ENCODE measurements at places on chromosomes 12 and 14.

- DNase-seq, result no peak
Observed at GRCh38 chr12:82963956-82964355, 277.2 kb downstream of the TMTC2 start.

DNA sequence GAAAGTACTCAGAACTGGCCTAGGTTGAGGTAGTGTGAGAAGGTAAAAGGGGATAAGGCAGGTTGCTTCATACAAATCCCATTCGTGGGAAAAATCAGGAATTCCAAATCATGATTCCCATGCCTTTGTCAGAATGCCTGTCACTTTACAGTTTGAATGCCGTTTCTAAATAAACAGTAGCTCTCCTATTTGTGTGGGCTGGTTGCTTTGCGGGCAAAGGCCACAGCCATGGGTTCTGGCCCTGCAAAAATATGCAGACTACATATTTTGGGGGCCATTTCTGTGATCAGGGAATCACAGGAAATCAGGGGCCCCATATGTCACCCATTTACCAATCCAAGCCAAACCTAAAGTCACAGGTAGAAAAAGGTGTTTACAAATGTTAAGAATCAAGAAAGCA is 161.3 kb upstream of the BMP4 start:
- no peak for DNase-seq

DNA sequence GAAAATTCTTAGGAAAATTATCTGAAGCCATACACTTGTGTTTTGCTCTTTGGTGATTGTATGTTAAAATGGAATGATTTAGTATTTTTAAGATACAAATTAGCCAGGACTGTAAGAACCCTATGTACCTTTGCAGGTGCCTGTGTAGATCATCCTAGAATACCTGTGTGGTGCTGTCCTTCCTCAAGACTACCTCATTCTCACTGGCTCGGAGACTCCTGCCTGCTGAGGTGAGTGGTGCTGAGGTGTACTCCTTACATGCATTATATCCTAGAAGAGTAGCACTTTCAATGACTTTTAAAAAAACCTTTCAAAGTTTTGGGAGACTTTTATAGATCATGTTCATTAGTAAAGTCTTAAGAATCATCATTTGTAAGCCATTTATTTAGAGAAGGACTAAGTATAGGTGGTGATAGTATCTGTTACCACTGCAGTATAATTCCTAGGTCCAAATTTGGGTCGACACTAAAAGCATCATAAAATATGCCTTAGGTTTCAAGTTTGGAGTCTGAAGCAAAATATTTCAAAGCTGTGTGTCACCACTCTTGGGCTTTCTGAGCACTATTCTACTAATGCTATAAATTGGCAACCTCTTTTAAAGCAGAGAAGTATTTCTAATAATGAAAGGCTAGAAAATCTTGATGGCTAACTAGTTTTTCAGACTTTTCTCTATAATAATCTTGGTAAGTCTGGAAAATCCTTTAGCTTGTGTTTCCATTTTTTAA is 36.6 kb downstream of the RASSF8 start:
- DNase-seq, result no peak

DNA sequence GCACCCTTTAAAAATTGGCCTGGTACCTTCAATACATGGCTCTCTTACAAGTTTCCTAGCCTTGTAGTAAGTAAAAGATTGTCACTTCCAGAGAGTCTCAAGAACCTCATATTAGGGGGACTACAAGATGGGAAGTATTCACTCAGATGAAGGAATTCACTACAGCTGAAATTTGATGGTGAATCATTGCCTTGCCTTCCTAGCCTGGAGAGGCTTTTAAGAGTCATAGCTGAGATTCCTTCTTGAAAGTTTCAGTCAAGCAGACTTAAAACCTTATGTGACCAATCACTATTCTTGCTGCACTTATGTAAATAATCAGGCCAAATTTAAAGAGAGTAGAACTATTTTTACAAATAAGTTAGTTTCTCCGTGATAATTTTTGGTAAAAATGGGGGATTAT is 451.6 kb downstream of the TRHDE start:
- DNase-seq, result no peak

DNA sequence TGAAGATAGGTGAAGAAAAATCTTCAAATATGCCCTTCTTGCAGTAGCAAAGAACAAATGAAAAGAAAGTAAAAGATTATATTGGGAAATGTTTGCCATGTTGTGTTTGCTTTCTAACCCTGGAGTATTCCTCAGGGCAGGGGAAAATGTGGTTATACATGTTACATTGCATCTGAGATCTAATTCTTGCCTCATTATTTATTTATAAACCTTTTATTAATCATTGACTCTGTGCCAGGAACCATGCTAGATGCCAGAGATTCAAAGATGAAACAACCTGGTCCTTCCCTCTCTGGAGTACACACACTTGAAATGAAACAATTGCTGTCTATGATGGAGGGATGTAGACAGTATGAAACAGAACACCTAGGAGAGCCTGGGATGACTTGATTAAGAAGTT is 128.1 kb upstream of the HMGA2 start:
- no peak for DNase-seq

DNA sequence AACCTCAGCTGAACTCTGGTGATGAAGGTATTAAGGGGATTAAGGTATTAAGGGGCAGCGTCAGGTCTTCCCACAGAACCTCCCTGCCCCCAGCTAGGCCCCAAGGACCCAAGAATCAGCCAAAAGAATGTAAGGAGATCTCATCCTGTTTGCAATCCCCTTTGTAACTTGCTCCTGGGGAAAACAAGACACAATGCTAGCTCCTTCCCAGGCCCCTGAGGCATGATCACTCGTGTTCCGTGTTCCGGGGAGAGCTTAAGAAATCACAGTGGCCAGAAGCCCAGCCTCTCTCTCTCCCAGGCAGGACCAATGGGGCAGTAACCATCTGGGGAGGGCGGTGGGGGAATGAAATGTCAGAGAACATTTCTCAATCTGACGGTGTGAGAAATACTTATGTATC is 33.2 kb downstream of the PIGH start:
- no peak for DNase-seq

- DNase-seq, result no peak
Observed at GRCh38 chr14:31727797-31728196, 166.6 kb downstream of the NUBPL start.

- no peak for DNase-seq
Observed at GRCh38 chr12:64730588-64730969, 28.6 kb downstream of the GNS start.

- peak; percentile 20 for DNase-seq
Observed at GRCh38 chr14:101069666-101070362, 166.3 kb upstream of the RTL1 start.

- DNase-seq, result no peak
Observed at GRCh38 chr12:47067771-47068431, 11.5 kb upstream of the PCED1B start.

- no peak for DNase-seq
Observed at GRCh38 chr12:9755567-9755966, 5.1 kb downstream of the CD69 start.

- DNase-seq, result no peak
Observed at GRCh38 chr12:91172096-91172495, 10.5 kb downstream of the DCN start.

DNA sequence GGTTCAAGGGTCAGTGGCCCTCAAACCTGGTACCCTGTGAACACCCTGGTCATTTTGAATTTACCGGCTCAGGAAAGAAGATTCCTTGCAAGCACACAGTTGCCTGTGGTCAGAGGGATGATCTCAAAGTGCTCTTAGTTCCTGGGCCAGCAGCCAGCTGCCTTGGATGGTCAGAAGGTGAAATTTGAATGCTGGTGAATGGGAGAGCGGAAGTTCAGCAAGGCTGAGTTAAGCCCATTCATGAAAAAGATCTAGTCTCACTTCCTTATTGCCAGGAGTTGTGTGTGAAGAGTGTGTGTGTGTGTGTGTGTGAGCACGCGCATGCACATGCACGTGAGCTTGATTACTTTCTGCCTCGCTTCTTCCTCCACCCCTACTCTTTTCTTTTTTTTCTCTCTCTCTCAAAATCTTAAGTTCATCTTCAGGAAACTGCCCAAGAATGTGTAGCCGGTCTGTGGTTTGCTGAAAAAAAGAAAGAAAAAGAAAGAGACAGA is 155.5 kb upstream of the CCND2 start:
- no peak for DNase-seq

- no peak for DNase-seq
Observed at GRCh38 chr14:33932576-33933345, 18.1 kb downstream of the EGLN3 start.

DNA sequence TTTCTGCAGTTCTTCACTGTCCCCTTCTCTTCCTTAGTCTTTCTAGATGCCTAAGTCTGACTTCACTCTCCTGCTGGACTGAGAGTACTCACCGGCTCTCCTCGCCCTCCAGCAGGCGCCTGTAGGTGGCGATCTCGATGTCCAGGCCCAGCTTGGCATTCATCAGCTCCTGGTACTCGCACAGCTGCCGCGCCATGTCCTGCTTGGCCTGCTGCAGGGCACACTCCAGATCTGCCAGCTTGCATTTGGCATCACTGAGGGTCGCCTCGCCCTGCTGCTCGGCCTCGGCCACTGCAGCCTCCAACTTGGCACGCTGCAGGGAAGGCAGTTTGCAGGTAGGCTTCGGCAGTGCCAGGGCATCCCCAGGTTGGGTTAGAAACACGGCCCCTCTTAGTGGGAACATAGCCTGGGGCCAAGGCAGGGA is 5.2 kb downstream of the KRT84 start:
- no peak for DNase-seq

DNA sequence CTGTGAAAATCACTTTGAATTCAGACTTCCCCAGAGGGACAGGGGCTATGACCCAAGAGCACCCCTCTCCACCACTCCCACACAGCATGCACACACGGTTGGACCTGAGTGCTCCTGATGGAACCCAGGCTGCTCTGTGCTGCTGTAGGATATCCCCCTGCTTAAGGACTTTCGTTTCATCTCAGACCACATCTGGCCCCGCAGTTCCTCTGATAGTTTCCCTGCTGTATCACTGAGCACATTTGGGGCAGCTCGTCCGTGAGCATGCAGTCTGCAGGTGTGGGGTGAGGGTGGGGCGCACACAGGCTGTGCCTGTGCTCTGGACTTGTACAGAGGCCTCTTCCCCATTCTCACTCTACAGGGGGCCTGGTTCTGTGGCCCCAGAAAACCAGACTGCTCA is 345.2 kb upstream of the FKBP4 start:
- DNase-seq, result no peak

DNA sequence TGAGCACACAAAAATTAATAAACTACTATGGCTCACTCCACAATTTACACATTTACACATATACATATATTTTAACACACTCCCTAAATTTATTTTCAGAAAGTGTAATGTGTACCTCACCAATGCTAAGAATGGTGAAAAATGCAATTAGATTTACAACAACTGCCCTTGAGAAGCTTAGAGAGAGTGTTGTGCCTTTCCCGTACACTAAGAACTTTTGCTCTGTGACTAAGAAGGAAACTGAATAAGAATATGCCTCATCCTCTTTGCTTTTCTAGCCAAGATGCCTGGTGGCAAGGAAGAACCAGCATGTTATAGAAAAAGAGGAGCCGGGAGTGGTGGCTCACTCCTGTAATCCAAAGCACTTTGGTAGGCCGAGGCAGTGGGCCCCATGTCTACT is 62.3 kb downstream of the SINHCAF start:
- no peak for DNase-seq

GRCh38 chr14:88590173-88590572 is 27.3 kb downstream of the ZC3H14 start:
- DNase-seq, result no peak

- no peak for DNase-seq
Observed at GRCh38 chr12:62686938-62687337, 220.3 kb downstream of the MON2 start.

DNA sequence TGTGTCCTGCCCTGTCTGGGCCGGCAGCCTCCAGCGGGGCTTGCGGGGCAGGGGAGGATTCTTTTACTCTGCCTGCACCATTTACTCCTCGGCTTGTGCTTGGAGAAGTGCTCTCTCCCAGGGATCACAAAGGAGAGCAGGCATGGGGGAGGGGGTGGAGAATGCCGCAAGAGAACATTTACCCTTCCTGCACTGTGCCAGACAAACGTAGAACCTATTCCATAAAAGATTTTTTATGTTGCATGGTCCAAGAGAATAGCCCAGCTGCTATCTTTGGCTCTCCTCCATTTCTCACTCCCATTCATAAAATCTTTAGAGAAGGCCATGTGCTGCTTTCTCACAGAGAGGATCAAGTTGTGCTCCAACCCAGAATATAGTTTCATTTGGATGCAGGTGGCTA is 159.4 kb downstream of the SPTSSA start:
- DNase-seq, result no peak

- no peak for DNase-seq
Observed at GRCh38 chr12:129994634-129995033, 90.8 kb upstream of the TMEM132D start.

GRCh38 chr12:27652174-27652763 is 44.0 kb upstream of the REP15 start:
- no peak for DNase-seq

DNA sequence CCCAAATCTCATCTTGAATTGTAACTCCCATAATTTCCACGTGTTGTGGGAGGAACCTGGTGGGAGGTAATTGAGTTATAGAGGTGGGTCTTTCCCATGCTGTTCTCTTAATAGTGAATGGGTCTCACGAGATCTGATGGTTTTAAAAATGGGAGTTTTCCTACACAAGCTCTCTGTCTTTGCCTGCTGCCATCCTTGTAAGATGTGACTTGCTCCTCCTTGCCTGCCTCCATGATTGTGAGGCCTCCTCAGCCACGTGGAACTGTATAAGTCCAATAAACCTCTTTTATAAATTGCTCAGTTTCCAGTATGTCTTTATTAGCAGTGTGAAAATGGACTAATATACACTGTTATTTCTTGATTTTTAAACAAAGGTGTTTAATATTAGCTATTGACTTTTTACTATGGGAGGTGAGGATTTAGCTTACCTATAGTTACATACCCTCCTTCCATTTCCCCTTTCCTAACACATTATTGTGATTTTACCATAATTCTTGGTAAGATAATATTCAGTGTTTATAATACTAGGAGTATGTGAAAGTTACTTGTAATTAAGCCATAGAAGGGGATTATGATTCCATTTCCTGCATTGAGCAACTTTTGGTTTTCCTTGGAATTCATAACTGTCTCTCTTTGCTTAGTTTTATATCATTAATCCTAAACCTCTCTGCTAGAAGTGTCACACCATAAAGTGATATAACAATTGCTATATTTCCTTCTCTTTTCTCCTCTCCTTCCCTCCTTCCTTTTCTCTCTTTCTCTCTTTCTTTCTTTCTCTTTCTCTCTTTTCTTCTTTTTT is 151.0 kb upstream of the KRAS start:
- DNase-seq, result no peak

- DNase-seq, result no peak
Observed at GRCh38 chr14:71959055-71959454, 26.8 kb downstream of the RGS6 start.

- DNase-seq, result no peak
Observed at GRCh38 chr14:100262545-100262944, 23.6 kb downstream of the YY1 start.

- DNase-seq, result no peak
Observed at GRCh38 chr12:110809149-110809548, 37.6 kb upstream of the CCDC63 start.
